Urinary bladder (tissue), 4 donors: ENCODE measurements at places on chromosomes 7 and 10. TPM values are rescaled to one million over a fixed set of nuclear protein-coding genes. Genes with fewer than 3 reads are reported as not detected.
A peak's percentile ranks its signal among the peaks of the same experiment; 100 is the strongest.

- DNase-seq = no peak
Observed at GRCh38 chr10:98384531-98385133, 30.4 kb downstream of the PYROXD2 start.

DNA sequence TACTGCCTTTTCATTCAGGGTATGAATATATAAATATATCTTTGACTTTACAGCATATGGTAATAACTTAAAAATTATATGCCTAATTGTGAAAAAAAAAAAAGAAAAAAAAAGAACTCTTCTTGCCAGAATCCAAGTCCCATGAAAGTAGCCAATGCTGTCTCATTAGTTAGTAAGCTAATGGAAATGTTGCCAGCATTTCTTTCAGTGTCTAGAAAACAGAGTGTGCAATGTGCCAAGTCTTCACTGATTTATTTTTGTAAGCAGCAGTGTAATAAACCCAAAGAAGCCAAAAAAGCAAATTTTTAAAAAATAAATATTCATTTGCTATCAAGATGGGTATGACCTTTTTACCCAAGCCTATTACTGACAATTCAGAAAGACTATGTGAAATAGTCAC lies 31.1 kb upstream of the LRRN3 start:
- no peak for DNase-seq

- no peak for DNase-seq
Observed at GRCh38 chr7:107690611-107691010, 30.0 kb downstream of the SLC26A4 start.

DNA sequence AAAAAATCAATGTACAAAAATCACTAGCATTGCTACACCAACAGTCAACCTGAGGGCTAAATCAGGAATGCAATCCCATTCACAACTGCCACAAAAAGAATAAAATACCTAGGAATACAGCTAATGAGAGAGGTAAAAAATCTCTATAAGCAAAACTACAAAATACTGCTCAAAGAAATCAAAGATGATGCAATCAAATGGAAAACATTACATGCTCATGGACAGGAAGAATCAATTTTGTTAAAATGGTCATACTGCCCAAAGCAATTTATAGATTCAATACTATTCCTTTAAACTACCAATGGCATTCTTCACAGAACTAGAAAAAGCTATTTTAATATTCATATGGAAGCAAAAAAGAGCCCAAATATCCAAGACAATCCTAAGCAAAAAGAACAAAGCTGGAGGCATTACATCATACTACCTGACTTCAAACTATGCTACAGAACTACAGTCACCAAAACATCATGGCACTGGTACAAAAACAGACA lies 116.3 kb downstream of the HPSE2 start:
- no peak for DNase-seq

GRCh38 chr10:103793429-103793828 lies 61.9 kb downstream of the SH3PXD2A start:
- no peak for DNase-seq

DNA sequence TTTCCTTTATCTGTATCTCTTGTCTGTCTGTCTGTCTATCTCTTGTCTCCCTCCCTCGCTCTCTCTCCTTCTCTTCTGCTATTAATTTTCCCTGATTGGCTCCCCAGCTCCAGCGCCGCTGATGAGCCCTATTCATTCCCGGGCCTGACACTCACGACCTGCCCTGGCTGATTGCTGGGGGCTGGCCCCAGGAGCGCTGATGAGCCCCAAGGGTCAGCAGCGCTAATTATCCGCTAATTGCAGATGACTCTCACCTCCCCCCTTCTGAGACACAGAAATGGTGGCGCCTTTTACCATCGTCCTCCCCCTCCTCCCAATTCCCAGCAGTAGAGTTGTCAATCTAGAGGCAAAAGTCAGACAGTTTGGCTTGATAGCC lies 1.3 kb upstream of the GBX1 start:
- no peak for DNase-seq

- DNase-seq = no peak
Observed at GRCh38 chr7:418636-419280, 100.9 kb downstream of the PDGFA start.

GRCh38 chr10:5620966-5621365 lies 45.4 kb downstream of the ASB13 start:
- no peak for DNase-seq

DNA sequence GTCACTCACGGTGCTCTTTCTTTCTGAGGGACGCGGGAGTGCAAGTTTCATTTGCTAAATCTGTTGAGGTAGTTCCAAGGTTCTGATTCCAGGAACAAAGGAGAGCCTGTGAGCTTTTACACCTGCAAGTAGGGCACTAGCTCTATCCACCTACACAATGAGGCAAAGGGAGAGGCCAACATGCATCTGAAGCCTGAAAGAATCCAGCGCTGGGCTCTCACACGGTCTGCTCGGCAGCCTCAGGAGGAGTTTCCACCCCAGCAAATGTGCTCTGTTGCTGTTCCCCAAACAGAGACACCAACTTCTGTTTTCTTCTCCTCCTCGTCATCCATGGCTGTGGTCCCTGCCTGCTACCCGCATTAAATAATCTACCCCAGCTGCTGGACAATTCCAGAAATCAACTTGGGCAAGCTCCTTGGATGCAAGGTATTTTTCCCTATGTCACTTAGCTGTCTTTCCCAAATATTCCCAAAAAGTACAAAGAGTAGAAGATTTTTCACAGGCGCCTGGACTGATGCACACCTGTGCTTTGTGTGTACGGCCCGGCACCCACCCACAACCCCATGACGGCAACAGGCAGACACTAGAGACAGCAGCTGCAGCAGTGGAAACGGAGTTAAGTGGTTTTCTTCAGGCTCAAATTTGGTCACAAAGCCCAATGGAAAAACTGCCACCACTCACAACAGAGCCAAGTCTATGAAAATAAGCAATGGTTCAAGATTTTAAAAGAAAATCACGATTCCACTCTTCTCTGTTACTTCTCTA lies 176.8 kb downstream of the ZMYND11 start:
- no peak for DNase-seq

DNA sequence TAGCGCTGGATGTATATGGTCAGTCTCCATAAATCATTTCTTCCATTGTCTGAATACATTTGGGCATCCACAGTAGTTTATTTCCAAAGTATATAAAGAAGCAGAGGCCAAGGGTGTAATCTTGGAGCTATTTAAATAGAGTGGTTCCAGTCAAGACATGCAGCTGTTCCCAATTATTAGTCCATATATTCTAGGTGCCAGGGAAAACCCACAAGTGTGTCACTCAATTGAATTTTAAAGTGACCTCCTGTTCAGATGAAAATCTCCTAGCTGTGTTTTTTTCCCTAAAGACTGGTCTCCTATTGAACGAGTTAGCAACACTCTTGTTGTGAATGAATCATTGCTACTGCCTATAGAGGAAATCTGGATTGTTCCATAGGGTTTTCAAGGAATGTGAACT lies 260.2 kb upstream of the BMPER start:
- no peak for DNase-seq

DNA sequence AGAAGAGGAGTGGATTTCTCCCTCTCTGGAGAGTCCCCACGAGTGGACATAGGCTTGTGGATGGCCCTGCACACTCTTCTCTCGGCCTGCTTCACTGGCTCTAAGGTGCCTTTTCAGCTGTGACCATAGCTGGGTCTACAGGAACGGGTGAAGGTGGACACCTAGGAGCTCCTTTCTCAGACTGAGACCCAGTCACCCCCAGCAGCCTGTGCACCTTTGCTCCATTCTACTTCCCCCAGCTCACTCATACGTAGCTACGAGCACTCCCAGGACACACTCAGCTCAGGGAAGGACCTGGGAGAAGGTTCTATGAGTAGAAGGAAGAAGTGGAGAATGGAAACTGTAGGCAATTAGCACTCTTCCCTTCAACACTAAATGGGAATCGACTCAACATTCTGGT lies 272.0 kb upstream of the KLF6 start:
- no peak for DNase-seq

GRCh38 chr7:70237831-70238575 lies 639.7 kb downstream of the AUTS2 start:
- no peak for DNase-seq

- peak; percentile 91 for DNase-seq
Observed at GRCh38 chr7:105876091-105876963, at the start of gene ATXN7L1. ATXN7L1 (minus strand) TSS chr7:105876599; CDS start chr7:105876558, 41 bp downstream.

GRCh38 chr7:130432886-130433285 lies 7.9 kb downstream of the CEP41 start:
- DNase-seq = no peak

- DNase-seq = no peak
Observed at GRCh38 chr7:146713934-146714333, 597.3 kb downstream of the CNTNAP2 start.

DNA sequence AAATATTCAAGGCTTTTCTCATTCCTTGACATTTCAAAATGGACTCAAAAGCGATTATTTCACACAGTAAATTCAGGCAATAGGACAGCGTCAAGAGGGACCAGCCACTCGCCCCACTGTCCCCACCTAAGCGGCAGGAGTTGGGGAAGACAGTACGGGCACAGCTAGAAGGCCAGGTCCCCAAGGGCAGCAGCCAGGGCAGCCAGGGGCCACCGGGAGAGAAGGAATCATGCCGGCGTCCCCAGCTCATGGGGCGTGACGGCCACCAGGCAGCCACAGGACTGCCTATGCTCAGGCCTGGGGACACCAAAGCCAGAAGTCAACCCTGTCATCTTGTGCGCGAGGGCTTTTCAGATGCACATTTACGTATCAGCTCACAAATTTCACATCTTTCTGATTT lies 225.7 kb upstream of the PPP2R2D start:
- DNase-seq = no peak

DNA sequence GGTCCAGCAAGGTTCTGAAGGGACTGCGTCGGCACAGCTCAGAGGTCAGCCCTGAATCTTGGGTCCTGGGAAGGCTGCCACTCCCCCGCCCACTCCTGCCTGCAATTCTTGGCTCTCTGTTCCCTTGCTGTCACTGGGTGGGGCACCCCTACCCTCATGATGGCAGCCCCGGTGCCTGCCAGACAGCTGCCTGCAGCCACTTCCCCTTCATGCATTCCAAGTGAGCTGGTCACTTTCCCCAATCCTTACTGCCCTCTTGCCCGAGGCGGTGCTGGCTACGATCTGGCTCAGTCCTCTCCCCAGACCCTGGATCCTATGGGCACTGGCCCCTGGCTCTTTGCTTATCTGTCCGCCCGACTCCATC lies 14.2 kb downstream of the MYL10 start:
- DNase-seq = no peak

GRCh38 chr7:129906700-129907099 lies 46.1 kb downstream of the UBE2H start:
- DNase-seq = no peak

- no peak for DNase-seq
Observed at GRCh38 chr10:18647151-18647550, 4.2 kb downstream of the NSUN6 start.

GRCh38 chr7:157780721-157781120 lies 443.9 kb downstream of the DNAJB6 start:
- no peak for DNase-seq

DNA sequence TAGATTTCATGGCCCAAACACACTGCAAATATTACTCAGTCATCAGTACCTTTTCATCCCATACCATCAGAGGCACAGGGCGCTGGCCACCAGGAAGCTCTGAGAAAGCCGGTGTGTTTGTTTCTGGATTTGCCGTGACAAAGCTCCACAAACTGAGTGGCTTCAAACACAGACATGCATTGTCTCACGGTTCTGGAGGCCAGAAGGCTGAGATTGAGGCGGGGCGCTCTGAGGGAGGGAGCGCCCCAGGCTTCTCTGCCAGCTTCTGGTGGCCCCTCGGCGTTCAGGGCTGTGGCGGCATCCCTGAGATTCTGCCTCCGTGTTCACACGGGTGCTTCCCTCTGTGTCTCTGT lies 3.7 kb upstream of the TTYH3 start:
- no peak for DNase-seq

GRCh38 chr7:38280000-38280399 lies 6.6 kb upstream of the TARP start:
- DNase-seq = no peak

DNA sequence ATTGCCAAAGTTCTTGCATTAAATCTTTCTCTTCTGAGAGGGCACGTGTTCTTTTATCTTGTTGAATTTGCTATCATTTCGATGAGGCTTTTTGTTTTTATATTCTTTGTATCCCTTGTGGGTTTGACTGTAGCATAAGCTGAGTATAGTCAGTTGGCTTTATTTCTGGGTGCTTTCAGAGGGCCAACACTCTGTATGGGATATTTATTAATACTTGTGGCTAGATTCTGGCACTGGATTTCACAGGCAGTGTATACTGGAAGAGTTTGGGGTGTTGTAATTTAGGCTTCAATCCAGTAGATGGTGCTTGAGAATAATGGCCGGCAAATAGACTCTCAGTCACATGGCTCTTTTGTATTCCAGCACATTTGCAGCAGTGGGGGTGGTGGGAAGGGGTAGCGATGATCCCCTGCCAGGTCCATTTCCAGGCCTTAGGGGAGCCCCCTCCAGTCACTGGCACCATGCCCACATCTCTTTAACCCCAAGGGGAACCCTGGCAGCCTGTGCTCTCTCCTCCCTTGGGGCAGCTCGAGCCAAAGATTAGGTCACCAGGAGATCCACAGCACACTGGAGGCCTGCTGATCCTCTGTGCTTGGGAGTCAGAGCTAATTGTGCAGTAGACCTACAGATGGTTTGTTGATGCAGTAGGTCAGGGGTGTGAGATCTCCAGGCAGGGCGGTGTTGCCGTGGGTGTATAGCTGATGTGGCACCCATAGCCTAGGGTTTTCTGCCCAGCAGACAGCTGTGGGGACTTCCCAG lies 81.8 kb downstream of the PTPN20 start:
- no peak for DNase-seq

- DNase-seq = no peak
Observed at GRCh38 chr7:99305473-99306260, 20.0 kb upstream of the ARPC1A start.

GRCh38 chr7:129739427-129739826 lies 127.9 kb downstream of the NRF1 start:
- no peak for DNase-seq

DNA sequence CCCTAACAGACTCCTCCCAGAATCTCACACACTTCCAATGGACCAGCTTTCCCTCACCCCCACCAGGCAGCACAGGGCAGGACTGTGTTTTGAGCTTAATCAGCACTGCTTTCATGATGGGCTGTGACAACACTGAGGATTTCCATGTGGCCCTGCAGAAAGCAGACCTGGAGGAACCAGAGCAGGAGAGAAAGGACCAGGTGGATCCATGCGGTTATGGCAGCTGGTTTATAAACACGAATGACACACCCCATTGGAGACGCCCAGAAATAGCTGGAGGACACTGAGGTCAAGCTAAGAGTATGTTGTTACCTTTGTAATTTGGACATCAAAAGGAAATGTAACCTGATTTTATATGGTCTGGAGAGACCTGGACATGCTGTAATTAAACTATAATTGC lies 31.7 kb upstream of the HERPUD2 start:
- DNase-seq = no peak

Gene SLC18A3
- total RNA-seq = 0.11 TPM

Gene TFPI2
- 19.3 TPM for total RNA-seq

Gene FXYD4
- 0.95 TPM for total RNA-seq

Gene KIF11
- 26.6 TPM for total RNA-seq

Gene EPHB4
- 70.6 TPM for total RNA-seq

Gene DPYSL4
- total RNA-seq = 1.7 TPM

Gene ELMO1
- total RNA-seq = 86.7 TPM

Gene ZNF425
- total RNA-seq = 4.9 TPM

Gene TMEM236
- 1.2 TPM for total RNA-seq

Gene NPY4R2
- 0.16 TPM for total RNA-seq

Gene TMEM229A
- total RNA-seq = 2.0 TPM

Gene HTR5A
- not detected for total RNA-seq

Gene CPED1
- 78.4 TPM for total RNA-seq

Gene CNPY4
- 34.5 TPM for total RNA-seq

Gene MACC1
- total RNA-seq = 7.1 TPM

Gene TMEM176A
- total RNA-seq = 20.8 TPM

Gene CCM2
- 19.5 TPM for total RNA-seq

Gene NME8
- not detected for total RNA-seq

Gene GBX1
- not detected for total RNA-seq

Gene PRKG1
- total RNA-seq = 126 TPM

Gene EVX1
- 1.1 TPM for total RNA-seq

Gene NYAP1
- total RNA-seq = 1.6 TPM
